MG63 (cell line): ENCODE measurements at places on chromosomes 2 and 18.

DNA sequence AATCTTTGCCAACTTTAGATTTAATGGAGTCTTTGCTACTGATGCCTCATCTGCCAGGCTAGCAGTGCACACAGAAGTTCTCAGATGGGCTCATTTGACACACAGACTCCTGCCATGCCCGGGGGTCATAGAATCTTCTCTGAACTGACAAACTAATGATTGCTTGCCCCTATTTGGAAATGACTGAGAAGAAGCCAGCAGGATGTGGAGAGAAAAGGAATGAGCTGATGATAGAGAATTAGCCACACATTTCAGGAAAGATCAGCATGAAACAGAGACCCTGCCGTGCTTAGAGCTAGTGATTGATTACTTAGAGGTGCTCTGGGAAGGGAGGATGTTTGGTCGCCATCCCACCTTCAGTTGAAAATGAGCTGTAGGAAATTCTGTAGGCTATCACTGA is 178.5 kb downstream of the TPGS2 start:
- no peak for DNase-seq

DNA sequence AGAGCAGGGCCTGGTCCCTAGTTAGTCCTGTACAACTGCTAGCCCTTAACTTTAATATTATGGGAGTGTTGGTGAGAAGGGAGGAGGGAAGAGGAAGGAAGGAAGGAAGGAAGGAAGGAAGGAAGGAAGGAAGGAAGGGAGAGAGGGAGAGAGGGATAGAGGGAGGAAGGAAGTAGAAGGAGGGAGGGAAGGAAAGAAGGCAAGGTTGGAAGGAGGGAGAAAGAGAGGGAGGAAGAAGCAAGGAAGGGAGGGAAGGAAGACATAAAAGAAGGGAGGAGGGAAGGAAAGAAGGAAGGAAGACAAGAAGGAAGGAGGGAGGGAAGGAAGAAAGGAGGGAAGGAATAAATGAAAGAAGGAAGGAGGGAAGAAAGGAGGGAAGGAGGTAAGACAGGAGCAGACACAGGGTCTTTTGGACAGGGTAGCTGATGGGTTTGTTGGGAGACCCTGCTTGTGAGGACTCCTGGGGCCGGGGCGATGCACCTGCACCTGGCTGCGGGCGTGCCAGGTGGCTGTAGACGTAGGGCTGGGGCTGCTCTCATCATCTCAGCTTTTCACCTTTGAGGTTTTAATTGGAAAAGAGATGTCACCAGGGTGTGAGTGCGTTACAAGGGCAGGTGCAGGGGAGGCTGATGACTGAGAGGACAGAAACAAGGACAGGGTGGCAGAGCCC is 5.9 kb upstream of the POMC start:
- no peak for DNase-seq

DNA sequence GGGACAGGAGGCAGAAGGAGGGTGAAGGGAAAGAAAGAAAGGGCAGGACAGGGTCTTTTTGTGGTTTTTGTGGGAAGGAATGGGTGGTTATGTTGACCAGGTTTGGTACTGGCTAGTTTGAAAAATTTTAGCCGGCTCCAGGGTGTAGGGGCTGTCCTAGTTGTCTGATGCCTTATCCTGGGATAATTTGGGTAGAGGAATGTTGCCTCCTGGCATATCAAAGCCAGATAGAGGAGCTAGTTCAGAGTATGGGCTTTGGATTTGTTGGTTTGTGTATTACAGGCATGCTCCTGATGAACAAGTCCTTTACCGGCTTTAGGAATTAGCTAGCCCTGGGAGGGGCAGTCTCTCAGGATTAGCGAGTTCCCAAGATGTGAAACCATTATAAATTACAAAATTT is 101.1 kb upstream of the LHCGR start:
- no peak for DNase-seq

- no peak for DNase-seq
Measured at GRCh38 chr2:96804986-96805385, 11.1 kb upstream of the CNNM3 start.

GRCh38 chr2:170227507-170227947 is 49.6 kb downstream of the MYO3B start:
- no peak for DNase-seq
